ENCODE measurements at places on chromosomes 6 and 20.

DNA sequence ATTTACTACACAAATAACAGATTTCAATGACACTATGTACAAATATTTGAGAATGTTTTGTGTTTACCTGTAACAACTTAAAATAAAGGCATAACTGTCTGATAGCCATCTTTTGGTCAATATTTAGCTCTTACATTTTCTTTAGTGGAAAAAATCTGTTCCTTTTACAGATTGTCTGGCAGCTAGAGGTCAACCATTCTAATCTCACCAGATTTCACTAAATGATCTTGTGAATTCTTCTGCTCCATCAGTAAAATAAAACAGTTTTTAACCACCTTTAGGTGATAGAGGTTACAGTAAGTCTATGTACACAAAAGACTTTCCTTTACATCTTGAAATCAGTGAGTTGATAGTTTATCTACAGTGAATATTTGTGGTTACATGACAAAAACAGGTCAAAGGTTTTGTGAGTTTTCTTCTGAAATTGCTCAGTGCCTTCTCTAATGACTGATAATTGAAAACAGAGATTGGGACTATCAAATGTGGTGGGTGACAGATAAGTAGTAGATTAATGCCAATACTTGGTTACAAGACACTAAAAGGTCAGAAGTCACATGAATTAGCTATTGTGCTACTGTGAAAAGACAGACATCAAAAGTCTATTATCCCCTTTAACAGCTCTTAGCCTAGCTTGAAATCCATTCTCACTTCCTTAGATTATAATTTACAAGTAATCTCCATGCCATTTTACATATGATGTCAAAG, 47.4 kb downstream of the BMP5 start:
- no peak for DNase-seq

GRCh38 chr6:3808759-3809514, 40.2 kb upstream of the FAM50B start:
- DNase-seq: no peak

DNA sequence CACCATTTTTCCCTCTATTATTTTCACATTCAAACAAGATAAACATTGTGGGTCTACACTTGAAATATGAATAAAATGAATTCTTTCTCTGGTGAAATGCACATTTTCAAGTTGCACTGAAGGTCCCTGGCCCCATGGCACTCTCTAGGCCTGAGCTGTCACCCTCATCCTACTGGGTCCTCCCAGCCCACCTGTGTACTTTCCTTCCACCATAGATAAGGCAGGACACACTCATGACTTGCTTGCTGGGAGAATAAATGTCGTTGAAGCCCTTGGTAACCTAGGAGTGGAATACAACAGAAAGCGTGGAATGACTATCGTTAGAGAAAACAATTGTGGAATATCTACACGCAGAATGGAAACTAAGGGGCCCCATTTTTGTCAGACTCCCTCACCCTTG, 101.0 kb upstream of the QKI start:
- DNase-seq: no peak

- no peak for DNase-seq
These were observed 587.5 kb downstream of the RFPL4B start for GRCh38 chr6:112934433-112935327.

DNA sequence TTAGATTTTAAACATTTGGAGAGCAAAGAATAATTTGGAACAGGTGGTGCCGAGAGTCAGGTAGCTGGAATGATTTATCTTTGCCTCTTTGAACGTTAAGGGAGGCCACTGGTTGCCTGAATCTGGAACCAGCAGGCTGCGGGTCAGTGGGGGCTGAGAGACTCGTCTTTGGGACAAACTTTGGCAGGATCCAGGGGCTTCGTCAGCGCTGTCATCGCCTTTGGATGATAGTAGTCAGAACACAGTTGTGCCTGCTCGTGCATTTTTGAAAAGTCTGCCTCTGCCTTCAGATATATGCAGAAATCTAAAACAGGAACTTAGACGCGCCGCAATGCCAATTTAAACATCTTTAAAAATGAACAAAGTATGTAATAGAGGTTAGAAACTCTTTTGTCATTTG, 5.0 kb downstream of the EYA2 start:
- no peak for DNase-seq

- no peak for DNase-seq
These were observed 1.1 kb downstream of the CDC25B start for GRCh38 chr20:3797226-3797545.

DNA sequence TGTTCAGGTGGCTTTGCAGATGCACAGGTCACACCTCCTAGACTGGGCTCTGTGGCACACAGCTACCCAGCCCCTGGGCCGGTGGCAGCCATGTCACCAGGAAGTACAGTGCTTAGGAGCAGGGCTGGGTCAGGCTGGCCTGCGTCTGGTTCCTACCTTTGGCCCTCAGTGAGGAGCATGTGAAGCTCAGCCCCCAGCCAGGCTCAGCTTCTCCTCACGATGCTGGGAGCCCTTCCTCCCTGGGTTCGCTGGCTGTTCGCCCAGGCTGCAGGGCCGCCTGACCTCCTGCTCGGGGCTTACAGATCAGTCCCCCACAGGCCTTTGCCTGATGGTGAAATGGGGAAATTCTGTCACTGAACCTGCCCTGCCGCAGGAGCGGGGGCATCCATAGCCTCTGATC, 23.1 kb downstream of the SPATA2 start:
- no peak for DNase-seq

GRCh38 chr6:97697456-97697855, 414.4 kb upstream of the MMS22L start:
- no peak for DNase-seq

- no peak for DNase-seq
These were observed 9.2 kb downstream of the CCND3 start for GRCh38 chr6:41932378-41932777.

GRCh38 chr20:8424010-8424409, 291.9 kb downstream of the PLCB1 start:
- no peak for DNase-seq

DNA sequence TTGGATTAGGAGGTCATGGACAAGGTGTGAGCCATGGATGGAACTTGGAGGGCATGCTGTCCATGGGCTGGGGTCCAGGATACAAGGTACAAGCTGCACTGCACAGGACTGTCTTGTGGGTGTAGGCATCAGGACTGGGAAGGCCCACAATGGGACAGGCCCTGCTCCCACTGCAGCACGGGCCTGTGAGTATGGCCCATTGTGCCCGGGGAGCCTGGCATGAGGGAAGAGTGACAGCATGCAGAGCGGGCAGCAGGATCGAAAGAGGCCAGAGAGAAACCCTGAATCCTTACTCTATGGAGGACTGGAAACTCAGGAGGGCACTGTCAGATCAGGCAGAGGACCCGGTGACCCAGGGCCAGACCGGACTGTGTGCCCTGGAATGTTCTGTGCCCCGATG, 211.3 kb downstream of the PREX1 start:
- no peak for DNase-seq

DNA sequence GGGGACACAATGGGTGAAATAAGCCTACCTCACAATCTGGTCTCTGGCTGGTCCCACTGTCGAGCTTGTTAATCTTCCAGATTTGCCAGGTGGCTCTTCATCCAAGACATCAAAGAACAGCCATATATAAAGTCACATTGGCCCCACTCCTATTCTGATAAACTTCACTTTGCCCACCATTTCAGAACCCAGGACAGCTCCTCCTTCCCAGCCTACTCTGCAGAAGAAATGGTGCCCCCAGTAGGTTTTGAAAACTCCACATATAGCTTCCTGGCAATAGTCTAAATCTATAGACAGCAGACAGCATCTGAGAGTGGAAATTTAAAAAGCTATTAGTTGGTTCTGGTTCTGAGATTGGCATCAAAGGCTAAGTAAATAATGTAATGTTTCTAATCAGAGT, 143.1 kb upstream of the PCSK2 start:
- no peak for DNase-seq

GRCh38 chr6:25171301-25171700, 107.9 kb upstream of the CARMIL1 start:
- DNase-seq: no peak

DNA sequence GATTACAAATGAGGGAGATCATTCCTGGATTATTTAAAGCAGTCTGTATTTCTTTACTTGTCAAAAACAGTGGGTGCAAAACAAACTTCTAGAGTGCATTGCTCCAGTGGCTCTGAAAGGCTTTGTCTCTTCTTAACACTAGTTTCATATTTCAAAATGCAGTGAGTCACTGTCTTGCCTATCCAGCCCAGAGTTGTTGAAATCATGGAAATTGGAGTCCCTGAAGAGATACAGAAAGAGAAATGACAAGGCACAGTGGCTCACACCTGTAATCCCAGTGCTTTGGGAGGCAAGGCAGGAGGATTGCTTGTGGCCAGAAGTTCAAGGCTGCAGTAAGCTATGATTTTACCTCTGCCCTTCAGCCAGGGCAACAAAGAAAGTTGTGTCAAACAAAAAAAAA, 11.3 kb downstream of the SLC2A12 start:
- no peak for DNase-seq

- DNase-seq: no peak
These were observed 25.0 kb upstream of the TCP11 start for GRCh38 chr6:35166116-35166515.

- DNase-seq: no peak
These were observed 11.4 kb downstream of the PBOV1 start for GRCh38 chr6:138206862-138207261.

DNA sequence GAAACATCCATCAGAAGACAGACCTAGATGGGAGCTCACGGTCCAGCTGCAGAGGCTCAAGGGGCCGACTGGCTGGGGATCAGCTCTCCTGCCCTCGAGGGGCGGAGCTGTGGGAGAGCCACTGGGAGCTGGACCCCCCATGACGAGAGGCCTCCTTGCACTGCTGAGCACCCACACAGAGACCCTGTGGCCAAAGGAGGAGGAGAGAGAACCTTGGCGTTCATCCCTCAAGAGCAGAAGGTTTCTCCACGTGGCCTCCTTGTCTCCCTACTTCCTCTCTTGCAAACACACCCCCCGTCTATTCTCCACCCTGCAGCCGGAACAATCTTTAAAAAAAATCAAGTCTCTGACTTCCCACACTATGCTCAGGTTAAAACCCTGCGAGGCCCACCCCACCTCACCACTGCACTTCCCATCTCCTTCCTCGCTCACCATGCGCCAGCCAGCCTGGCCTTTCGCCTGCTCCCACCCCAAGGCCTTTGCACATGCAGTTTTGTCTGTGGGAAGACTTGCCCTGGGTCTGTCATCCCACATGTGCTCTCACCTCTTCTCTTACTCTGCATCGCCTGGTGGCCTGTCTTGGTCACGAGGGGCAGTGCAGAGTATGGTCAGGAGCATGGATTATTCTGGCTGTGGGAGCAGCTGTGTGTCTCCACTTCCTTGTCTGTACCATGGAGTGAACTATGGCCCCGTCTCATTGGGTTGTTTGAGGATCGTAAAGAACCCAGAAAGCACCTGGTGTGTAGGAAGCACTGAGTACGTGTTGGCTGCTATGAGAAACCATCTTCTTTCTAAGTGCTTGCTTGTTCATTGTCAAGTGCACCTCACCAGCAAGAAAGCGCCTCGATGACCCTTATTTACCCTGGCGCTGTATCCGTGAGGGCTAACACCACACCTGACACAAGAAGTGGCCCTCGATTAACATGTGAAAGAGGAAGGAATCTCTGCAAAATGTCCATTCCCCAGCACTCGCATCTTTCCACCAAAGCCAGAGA, 32.9 kb downstream of the PMEPA1 start:
- no peak for DNase-seq

DNA sequence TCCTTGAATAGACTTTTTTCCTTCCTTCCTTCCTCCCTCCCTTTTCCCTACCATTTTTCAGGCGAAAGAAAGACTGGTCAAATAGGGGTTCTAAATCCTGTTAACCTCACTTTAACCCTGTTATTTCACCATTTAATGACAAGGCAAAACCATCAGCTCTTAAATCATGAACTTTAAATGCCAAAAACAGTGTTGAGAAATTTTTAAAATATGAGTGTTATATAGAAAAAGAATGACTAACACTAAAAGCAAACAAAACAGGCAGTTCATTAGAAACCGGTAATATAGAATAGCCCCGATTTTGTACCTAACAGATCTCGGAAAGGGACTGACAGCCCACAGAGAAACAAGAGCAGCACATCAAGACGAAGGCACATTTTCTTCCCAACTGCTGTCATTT, 57.4 kb upstream of the CEP85L start:
- no peak for DNase-seq

DNA sequence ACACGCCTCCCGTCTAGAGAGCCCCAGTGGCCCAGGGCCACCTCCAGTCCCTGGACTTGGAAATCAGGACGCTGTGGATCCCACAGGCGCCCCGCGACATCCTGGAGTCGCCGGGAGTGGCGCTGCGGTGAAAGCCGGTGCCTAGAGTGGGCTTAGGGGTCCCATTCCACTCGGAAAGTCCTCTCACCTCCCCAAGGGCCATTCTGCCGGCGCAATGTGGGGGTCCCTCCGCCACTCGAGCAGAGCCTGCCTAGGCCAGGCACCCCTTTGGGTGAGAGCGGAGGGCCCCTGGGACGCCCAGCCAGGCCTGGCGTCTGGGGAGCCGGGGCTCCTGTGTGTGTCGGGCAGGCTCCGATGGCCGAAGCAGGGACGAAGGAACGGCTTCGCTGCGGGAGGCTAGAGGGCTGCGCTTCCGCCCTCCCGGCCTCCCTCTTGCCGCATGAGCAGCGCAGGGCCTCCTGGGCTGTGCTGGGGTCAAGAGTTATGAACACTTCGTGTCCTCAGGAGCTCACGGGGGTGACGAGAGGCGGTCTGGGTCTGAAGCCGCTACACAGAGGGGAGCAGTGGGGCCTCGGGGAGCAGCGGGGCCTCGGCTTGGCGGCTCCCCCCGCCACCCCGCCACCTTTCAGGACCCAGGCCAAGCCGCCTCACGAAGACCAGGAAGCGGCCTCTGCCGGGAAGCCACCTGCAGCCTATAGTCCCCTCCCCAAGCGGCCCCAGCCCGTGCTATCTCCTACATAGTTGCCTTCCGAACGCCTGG, 13.6 kb downstream of the POU3F2 start:
- DNase-seq: no peak

- DNase-seq: no peak
These were observed 78.0 kb downstream of the SLC22A3 start for GRCh38 chr6:160426136-160426535.

DNA sequence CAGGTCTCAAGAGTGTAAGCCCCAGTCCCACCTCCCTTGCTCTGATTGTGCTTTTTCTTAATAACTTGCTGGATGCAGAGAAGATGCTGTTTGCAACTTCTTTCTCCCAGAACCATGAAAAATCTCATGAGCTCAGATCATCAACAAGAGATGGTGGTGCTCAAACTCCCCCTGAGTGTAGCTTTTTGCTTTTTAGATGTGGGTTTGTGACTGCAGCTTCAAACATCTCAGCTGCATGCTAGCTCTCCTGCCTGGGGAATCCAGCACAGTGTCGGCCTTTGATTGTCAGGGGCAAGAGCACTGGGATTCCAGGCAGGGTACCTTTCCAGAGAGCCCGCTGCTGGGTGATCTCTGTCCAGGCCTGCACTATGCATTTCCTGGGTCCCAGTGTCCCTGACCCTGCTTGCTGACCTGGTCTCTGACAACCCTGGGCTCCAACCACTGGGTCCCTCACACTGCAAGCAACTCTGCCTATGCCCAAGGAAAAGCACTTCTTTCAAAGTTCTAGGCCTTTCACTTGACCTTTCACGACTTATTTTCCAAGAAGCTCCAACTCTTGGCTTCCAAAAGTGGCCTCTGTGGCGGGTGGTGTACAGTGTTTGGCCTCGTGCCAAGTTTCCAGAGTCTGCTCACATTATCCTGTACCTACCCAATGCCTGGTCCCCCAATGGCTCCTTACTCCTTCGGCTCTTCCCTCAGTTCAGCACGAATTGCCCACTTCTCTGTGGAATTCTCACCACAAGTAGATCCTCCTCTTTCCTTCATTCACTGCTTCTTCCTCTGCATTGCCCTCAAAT, 69.7 kb upstream of the LY86 start:
- DNase-seq: no peak

GRCh38 chr6:900716-901605, 208.0 kb upstream of the EXOC2 start:
- no peak for DNase-seq

GRCh38 chr6:16514249-16514648, 247.0 kb downstream of the ATXN1 start:
- DNase-seq: no peak
